ENCODE measurements at places on chromosomes 3 and 15. TPM values are rescaled to one million over a fixed set of nuclear protein-coding genes. Genes with fewer than 3 reads are reported as not detected.

Gene ATP11B
- 82.5 TPM for total RNA-seq

Gene ESYT3
- total RNA-seq = 0.19 TPM

Gene GPR27
- total RNA-seq = 1.5 TPM

Gene FEZF2
- not detected for total RNA-seq

Gene MINDY2
- 14.8 TPM for total RNA-seq

Gene SKIL
- total RNA-seq = 55.8 TPM

Gene C3orf49
- total RNA-seq = not detected

Gene CXCR6
- 0.96 TPM for total RNA-seq

Gene UTS2B
- 1.1 TPM for total RNA-seq

Gene GPR62
- total RNA-seq = not detected

Gene TEX55
- total RNA-seq = not detected

Gene USF3
- total RNA-seq = 15.1 TPM

Gene ROPN1B
- total RNA-seq = not detected

Gene FANCD2OS
- total RNA-seq = not detected

Gene TAGLN3
- total RNA-seq = not detected

Gene GOLGA8F
- not detected for total RNA-seq

Gene SENP2
- total RNA-seq = 51.1 TPM

Gene BUB1B
- total RNA-seq = 0.39 TPM

Gene CHST14
- total RNA-seq = 10.9 TPM

Gene TRIM42
- not detected for total RNA-seq

Gene ALS2CL
- total RNA-seq = 8.4 TPM

Gene MOBP
- total RNA-seq = not detected

Gene SLC27A2
- total RNA-seq = 1.7 TPM

Gene DNAJA4
- total RNA-seq = 21.4 TPM

Gene SEMA5B
- not detected for total RNA-seq

Gene GOLGA8J
- total RNA-seq = not detected

Gene C2CD4B
- total RNA-seq = 12.1 TPM

Gene POPDC2
- 1.5 TPM for total RNA-seq

Gene ARMC8
- 102 TPM for total RNA-seq

Gene RUVBL1
- 28.7 TPM for total RNA-seq

Gene C3orf22
- total RNA-seq = not detected

Gene IQCH
- total RNA-seq = 0.45 TPM

Gene LRRC31
- not detected for total RNA-seq

Gene GDPGP1
- total RNA-seq = 8.1 TPM

Gene MASP1
- total RNA-seq = 3.2 TPM

Gene THRB
- 27.5 TPM for total RNA-seq

Gene TM4SF4
- total RNA-seq = 1.7 TPM

Gene PHC3
- 66.1 TPM for total RNA-seq

Gene GOLGA8G
- total RNA-seq = not detected

Gene HYKK
- total RNA-seq = 4.1 TPM

Gene SST
- not detected for total RNA-seq

Gene MEGF11
- total RNA-seq = not detected

All from mesenteric fat pad (tissue), 1 donor.